Esophagus muscularis mucosa (tissue), 4 donors: ENCODE measurements at places on chromosomes 16 and 17. TPM values are rescaled to one million over a fixed set of nuclear protein-coding genes. Genes with fewer than 3 reads are reported as not detected.

TNFSF12 gene
- 102 TPM for total RNA-seq

SDR42E1 gene
- total RNA-seq, result 1.2 TPM

ZSCAN10 gene
- total RNA-seq, result not detected

NPIPA5 gene
- total RNA-seq, result 23.0 TPM

DYNLRB2 gene
- total RNA-seq, result not detected

SRL gene
- total RNA-seq, result 2.2 TPM

ASPA gene
- total RNA-seq, result 2.9 TPM

C1QTNF8 gene
- not detected for total RNA-seq

GRCh38 chr17:40452216-40452787 is 9.1 kb downstream of the IGFBP4 start:
- no peak for DNase-seq

DNA sequence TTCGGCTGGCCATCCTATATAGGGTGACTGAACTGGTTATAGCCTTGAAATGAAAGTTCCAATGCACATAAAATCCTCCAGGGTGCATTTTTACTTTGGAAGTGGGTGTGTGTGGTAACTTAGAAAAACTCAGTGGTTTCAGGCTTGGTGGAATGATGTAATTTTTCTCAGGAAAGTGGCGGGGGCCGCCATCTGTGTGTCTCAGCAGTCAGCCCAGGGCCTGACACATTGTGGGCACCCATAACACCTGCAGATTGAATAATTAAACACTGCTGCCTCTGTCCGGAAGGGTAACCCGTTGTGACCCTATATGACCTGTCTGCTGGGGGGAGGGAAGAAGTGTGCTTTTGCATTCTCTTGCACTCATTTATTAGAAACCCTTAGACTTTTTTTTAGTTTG is 2.2 kb upstream of the PDP2 start:
- no peak for DNase-seq

- DNase-seq, result no peak
Measured at GRCh38 chr17:14752011-14752410, 451.1 kb downstream of the HS3ST3B1 start.

- DNase-seq, result no peak
Measured at GRCh38 chr17:35684055-35684802, 47.2 kb upstream of the RASL10B start.

DNA sequence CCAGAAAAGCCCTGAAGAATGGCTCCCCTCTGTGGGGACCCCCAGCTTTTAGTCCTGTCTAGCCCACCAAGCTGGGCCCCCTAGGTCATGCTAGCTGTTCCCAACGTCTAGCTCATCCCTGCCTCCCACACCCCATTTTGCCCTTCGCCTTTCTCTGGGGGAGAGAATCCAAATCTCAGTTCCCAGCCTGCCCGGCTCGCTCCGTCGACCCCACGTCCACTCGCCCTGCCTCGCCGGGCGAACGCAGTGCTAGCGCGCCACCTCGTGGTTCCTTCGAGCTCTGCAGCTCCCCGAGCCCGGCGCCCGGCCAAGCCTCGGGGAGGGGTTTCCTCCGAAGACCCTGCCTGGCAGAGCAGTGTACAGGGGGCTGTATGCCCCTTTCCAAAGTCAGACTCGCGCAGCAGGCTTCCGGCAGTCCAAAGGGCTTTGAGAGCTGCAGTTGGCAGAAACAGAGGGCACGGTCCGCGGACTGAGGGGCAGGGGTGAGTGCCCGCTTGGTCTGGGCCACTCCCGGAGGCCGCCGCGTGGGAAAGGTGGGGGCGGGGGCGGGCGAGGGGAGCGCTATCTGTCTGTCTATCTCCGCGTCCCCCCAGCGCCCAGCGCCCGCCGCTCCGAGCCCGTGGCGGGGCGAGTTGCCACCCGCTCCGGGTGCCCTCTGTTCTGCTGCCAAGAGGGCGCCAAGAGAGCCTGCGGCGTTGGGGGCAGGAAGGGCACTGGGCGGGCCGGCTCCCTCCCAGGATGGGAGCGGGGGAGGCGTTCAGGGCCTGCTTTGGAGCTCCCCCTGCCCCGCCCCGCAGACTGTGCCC is 1.7 kb upstream of the DLX3 start:
- DNase-seq, result no peak

DNA sequence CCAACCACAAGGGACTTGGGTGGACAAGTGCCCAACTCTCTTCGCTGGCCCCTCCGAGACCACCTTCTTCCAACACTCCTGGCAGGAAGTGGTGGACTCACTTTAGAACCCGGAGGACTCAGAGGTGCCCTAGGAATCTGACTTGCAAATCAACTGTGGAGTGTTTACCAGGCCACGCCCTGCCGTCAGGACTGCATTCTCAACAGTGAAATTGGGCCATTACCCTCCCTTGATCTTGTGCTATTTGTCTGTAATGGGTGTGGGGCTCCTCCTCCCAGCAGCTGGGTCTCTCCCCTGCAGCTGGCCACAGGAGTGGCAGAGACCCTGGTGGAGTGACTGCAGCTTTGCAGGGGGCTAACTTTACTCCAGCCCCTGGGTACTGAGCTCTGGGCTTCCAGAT is 212.2 kb upstream of the RPL38 start:
- DNase-seq, result no peak

- DNase-seq, result no peak
Measured at GRCh38 chr17:10683853-10684252, 13.5 kb downstream of the SCO1 start.

- no peak for DNase-seq
Measured at GRCh38 chr16:79847101-79847500, 246.6 kb upstream of the MAF start.

GRCh38 chr17:32279891-32280716 is 14.5 kb downstream of the RHBDL3 start:
- DNase-seq, result no peak

GRCh38 chr16:761625-762513 is 1.3 kb downstream of the MSLN start:
- DNase-seq, result no peak

DNA sequence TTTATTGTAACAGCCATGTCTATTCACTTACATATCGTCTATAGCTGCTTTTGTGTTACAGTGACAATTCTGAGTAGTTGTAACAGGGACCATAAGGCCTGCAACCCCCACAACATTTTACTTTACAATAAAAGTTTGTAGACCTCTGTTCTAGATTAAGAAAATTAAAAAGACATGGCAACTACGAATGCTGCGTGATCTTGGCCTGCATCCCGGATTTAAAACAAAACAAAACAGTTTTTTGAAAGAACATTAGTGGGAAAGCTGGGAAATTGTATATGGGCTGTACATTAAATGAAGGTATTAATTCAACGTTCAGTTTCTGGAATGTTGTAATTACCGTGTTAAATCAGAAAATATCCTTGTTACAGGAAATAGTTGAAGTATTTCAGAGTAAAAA is 64.1 kb downstream of the RMI2 start:
- DNase-seq, result no peak

GRCh38 chr17:50087912-50088405 is 7.2 kb upstream of the PDK2 start:
- no peak for DNase-seq

- no peak for DNase-seq
Measured at GRCh38 chr17:74426551-74427047, 5.3 kb upstream of the GPRC5C start.

DNA sequence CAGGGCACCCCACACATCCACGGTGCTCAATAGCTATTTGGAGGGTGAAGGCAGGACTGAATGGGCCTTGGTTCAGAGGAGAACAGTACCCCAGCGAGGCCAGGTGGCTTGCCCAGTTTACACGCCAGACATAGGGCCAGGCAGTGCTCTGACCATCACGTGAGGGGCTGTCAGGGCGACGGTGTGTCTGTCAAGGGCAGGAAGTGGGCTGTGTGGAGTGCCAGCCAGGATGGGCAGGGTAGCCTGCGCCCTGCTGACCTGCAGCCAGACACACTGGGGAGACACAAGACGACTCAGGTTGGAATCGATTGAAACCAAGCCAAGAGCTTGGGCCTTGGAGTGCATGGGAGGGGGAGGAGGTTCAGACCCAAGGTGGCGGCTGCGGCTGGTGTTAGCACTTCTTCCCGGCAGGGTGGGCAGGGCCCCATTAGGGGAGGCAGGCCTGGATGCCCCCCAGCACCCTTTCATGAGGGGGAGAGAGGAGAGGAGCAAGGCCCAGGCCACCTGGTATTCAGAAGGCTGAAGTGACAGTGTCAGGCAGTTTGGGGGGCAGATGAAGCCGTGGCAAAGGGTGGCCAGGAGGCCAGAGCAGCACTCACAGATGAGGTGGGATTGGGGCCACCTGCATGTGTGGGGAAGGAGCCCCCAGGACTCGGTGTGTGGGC is 68.2 kb downstream of the SREBF1 start:
- DNase-seq, result no peak

DNA sequence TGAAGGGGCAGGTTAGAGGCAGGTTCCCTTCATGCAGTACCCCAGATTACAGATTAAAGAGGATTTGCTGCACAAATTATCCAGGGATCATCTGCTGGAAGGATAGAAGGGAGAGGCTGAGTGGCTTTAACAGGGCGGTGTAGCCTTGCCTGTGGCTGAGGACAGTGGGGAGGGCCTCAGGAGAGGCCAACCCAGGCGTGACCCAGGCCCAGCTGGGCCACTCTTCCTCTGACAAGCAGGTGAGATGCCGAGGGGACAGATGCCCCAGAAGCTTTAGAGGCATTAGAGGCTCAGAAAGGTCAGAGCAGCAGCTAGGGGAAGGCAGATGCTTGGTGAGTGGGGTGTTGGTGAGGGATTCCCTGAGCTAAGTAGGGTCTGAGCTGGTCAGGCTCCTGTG is 18.1 kb upstream of the MTMR4 start:
- DNase-seq, result no peak

- no peak for DNase-seq
Measured at GRCh38 chr16:2946649-2947048, 17.4 kb upstream of the KREMEN2 start.

- no peak for DNase-seq
Measured at GRCh38 chr17:50641357-50641756, 6.7 kb downstream of the ABCC3 start.

DNA sequence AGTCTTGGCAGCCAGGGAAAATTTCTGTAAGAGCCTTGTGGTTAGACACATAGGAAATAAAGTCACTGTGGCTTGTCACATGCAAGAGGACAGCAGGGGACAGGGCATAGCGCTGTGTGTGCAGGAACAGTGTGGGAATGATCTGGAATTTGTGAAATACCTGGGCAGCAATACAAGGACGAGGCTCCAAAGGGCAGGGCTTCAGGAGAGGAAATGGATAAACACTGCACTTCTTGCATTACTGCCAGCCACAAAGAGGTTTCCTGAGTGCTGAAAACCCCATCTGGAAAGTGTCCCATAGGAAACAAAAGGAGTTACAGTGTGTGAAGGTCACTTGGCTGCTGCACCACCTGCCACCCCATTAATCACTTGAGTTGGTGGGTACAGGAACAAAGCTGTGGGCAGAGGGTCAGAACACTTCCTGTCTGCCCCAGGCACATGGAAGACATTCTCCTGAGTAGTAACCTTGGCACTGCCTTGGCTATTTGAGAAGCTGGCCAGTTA is 12.1 kb upstream of the HP start:
- DNase-seq, result no peak

DNA sequence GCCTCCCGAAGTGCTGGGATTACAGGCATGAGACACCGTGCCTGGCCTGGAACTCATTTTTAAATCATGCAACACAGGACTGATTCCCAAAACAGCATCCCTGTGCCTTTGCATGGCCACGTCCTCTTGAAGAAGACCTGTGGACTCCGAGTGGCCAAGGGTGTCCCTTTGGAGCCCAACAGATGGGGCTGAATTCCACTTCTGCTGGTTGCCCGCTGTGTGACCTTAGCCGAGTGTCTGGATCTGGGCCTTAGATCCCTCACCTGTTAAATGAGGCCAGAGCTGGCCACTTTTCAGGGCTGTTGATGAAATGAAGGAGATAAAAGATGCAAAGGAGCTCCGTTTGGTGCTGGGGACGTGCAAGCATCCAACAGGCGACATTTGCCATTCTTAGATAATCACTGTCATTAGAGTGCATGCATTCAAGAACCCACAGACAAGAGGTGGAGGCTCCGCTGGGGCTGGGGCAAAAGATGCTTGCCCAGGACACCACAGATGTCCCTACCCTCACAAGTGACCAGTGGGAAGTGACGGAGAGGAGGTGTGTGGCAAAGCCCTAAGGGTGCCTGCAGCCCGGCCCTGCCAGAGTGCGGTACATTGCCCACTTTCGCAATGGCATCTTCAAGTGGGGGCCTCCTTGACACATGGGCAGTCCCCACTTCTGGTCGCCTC is 354.1 kb upstream of the TNRC6C start:
- peak; percentile 91 for DNase-seq

- DNase-seq, result no peak
Measured at GRCh38 chr17:37742116-37742761, 2.6 kb downstream of the HNF1B start.

- no peak for DNase-seq
Measured at GRCh38 chr17:45841883-45842525, 2.7 kb upstream of the SPPL2C start.

- DNase-seq, result no peak
Measured at GRCh38 chr17:71486261-71486660, 634.6 kb upstream of the SOX9 start.

- no peak for DNase-seq
Measured at GRCh38 chr17:15467592-15467991, at the start of gene CDRT4. CDRT4 (minus strand) TSS chr17:15467621; CDS start chr17:15440238, 27,383 bp downstream.

GRCh38 chr17:39666601-39667261 is 1.5 kb upstream of the PNMT start:
- DNase-seq, result no peak

- no peak for DNase-seq
Measured at GRCh38 chr16:1330260-1330914, 3.1 kb upstream of the BAIAP3 start.

DNA sequence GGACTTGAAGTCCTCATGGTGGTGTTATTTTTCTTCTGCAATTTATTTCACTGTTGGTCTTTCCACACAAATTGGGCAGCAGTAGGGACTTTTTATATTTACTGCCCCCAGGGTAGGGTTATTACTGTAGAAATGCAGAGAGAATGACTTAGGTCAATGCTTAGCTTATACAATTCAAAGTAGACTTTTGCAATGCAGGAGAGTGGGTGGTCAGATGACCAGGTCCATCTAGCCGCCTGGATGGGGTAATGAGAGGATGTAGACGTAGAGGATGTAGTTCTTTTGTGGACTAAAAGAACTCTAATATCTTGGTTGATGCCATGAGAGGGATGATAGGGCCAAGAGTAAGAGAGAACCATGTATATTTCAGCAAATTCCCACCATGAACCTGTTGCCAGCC is 2.7 kb upstream of the KRTAP17-1 start:
- no peak for DNase-seq

- no peak for DNase-seq
Measured at GRCh38 chr16:79316004-79316458, 284.5 kb downstream of the MAF start.

DNA sequence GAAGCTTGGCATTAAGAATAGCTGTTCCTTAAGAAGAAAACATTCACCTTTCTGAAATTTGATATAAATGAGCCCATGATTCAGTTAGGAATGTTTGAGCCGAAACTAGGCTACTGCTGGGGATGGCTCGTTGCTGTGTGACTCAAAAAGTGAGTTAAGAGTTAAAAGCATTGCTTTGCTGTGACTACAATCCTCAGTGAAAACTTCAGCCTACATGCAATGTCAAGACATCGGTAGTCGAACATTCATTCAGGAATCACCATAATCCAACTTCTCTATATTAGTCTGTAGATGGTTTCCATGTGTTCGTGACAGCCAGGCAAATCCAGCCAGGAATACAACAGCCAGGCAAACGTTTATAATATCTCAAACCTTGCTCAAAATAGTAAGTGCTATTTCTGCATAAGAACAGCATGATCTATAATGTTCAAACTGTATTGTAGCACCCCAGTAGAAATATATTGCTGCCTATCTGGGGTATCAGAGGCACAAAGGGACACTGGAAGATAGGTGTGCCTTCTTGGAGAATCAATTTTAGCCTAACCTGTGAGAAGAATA is 1225.1 kb downstream of the CDH8 start:
- no peak for DNase-seq
